ENCODE measurements at places on chromosomes 11 and 22.

DNA sequence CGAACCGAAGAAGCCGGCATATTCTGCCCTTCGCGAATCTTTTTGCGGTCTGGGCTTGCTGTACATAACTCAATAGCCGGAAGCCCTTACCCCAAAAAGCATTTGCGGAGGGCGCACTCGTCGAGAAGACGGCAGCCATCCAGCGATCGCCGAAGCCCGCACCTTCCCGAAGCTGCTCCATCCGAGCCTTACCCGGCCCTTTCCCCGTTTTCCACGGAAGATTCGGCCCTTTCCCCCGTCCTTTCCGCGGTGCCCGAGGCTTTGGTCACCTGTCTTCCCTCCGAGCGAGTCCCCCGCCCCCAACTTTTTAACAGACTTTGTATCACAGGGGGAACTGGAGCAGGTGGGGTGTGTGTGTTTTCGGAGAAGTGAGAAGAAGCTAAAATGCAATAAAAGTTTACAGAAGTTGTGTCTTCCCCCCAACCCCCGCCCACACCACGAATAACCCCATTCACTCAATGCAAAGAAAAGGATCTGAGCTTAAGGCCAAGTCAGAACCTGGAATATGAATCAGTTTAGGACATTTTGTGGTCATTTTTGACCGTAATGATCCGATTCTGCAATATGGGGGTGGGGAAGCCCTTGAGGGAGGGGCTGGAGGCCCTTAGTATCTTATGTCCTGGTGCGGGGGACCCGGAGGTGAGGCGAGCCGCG is 99.0 kb upstream of the HSD17B12 start:
- peaks cover 78% of the 10 kb centered on the region for H3K27me3 ChIP-seq
- no peak overlapping the region for H3K27ac ChIP-seq
- H3K4me1 ChIP-seq, result peaks cover 40% of the 10 kb centered on the region
- peak overlapping the region; percentile 74 for H3K4me3 ChIP-seq
- no peak for DNase-seq

DNA sequence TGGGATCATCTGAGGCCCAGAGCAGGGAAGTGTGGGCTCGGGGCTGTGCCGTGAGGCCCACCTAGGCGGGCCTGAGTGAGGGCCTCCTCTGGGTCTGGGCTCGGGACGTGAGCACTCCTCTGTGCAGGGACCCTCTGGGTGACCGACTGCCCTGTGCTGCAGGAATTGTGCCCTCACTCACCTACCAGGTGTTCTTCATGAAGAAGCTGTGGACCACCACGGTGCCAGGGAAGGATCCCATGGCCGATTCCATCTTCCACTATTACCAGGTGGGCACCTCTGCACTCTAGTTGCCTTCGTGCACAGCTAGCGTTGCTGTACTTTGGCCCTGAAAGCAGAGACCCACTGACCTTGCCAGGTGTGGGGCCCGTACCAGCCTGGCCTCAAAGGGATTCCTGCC is 80.5 kb downstream of the MYO7A start:
- no peaks in the 10 kb centered on the region for H3K36me3 ChIP-seq
- DNase-seq, result no peak
- H3K4me3 ChIP-seq, result no peak overlapping the region
- H3K4me1 ChIP-seq, result peaks cover 4% of the 10 kb centered on the region

GRCh38 chr11:26828288-26828687 is 106.4 kb upstream of the SLC5A12 start:
- H3K27ac ChIP-seq, result no peak overlapping the region
- no peak for DNase-seq
- H3K4me1 ChIP-seq, result peaks cover 18% of the 10 kb centered on the region

DNA sequence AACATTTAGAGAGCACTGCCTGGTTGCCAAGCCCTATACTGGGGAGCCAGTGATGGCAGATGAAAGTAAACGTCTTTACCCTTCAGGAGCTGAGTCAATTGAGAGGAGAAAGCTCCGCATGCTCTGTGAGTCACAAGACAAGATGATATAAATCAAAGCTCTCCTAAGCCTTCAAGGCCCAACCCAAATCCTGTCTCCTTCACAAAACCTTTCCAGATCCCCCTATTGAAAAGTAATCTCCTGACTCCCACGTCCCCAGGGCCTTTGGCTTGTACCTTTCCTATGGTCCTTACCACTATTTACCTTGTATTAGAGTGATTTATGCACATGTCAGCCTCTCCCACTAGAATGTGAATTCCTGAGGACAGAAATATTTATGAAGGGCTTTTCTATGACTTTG is 230.1 kb upstream of the TENM4 start:
- no peak for DNase-seq
- H3K27ac ChIP-seq, result no peak overlapping the region
- no peaks in the 10 kb centered on the region for H3K4me1 ChIP-seq

DNA sequence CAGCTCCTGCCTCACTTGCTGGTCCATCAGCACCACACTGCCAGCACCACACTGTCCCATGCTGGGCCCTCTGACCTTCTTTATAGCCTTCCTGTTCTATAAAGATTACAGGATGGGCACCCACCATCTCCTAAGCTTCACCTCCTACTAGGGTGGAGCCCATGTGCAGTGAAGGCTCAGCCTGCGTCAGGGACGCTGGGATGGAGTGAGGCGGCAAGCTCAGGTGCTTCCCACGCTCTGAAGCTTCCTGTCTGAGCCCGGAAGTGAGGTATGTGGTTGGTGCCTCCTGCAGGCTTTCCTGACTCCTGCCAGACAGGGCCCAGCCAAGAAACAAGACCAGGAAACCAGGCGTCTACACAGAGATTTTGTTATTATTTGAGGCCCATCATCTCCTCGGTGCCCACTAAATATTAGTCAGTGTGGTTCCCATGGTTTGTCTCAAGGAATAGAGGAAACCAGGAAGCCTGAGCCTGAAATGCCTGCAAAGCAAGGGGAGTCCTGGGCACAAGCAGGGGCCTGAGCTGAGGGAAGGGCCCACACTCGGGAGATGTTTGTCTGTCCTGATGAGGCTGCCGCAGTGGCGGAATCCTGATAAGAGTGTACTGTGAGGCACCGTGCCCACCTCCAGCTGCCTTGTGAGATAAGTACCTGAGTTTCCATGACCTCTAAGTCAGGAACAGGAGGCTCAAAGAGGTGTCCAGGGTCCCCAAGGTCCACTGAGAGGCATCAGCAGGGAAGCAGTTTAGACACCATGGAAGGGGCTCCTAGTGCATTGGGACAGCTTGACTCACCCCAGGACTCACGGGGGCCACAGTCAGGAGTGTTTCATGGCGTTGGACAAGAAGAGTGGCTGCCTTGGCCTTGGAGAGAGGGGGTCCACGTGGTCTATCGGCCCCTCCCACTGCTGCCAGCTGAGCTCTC is 22.0 kb downstream of the RSPH14 start:
- H3K27me3 ChIP-seq, result no peaks in the 10 kb centered on the region
- H3K27ac ChIP-seq, result no peak overlapping the region
- H3K36me3 ChIP-seq, result no peaks in the 10 kb centered on the region
- no peak overlapping the region for H3K4me3 ChIP-seq
- no peak for DNase-seq
- no peaks in the 10 kb centered on the region for H3K4me1 ChIP-seq

- no peaks in the 10 kb centered on the region for H3K36me3 ChIP-seq
- DNase-seq, result no peak
- H3K4me1 ChIP-seq, result no peaks in the 10 kb centered on the region
- no peak overlapping the region for H3K27ac ChIP-seq
Observed at GRCh38 chr11:93123351-93123898, 74.4 kb downstream of the SLC36A4 start.

GRCh38 chr11:62555464-62556107 is 9.0 kb upstream of the AHNAK start:
- peak overlapping the region; percentile 41 for H3K4me3 ChIP-seq
- H3K27me3 ChIP-seq, result no peaks in the 10 kb centered on the region
- H3K4me1 ChIP-seq, result peaks cover 72% of the 10 kb centered on the region
- peaks cover 17% of the 10 kb centered on the region for H3K36me3 ChIP-seq
- peak overlapping the region; percentile 98 for H3K27ac ChIP-seq

Data from chondrocyte (in vitro differentiated cells).